ENCODE measurements at places on chromosomes 7 and 10.

DNA sequence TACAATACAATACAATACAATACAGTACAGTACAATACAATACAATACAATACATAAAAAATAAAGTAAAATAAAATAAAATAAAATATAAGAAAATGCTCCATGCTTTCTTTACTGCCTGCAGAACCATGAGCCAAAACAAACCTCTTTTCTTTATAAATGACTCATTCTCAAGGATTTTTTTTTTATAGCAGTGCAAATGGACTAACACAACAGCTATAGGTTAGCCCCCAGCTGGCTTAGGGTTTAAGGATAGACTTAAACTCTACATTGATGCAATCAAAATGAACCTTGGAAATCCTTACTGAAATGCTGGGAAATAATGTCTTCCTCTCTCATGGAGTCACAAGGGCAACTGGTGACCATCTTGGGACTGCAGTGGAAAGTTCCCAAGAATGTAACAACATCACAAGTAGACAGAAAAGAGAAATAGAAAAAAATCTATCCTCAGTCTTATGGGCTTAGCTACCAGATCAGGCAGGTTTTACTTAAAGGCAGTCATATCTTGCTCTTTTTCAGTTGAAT is 348.9 kb downstream of the ARL4A start:
- no peaks in the 10 kb centered on the region for H3K4me1 ChIP-seq
- no peak overlapping the region for H3K27ac ChIP-seq
- H3K27me3 ChIP-seq = no peaks in the 10 kb centered on the region
- H3K36me3 ChIP-seq = no peaks in the 10 kb centered on the region
- no peak overlapping the region for H3K4me3 ChIP-seq

DNA sequence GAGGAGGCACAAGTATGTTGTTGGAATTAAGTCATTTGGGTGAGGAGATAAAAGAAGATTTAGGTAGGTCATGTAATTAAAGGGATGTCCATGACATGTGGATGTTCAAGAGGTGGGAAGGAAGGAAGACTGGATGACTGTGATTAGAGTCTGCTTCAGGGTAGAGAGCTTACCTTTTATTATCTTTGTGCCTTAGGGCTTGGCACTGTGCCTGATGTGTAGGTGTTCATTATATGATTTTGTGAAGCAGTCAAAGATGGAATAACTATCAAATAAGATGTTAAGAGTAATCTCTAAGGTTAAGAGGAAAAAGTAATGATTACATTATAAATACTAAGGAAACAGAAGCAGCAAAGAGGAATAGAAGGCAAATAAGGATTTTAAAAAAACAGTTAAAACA is 97.8 kb downstream of the CDK14 start:
- H3K27me3 ChIP-seq = no peaks in the 10 kb centered on the region
- no peaks in the 10 kb centered on the region for H3K4me1 ChIP-seq
- no peak overlapping the region for H3K27ac ChIP-seq
- no peaks in the 10 kb centered on the region for H3K36me3 ChIP-seq
- H3K4me3 ChIP-seq = no peak overlapping the region

DNA sequence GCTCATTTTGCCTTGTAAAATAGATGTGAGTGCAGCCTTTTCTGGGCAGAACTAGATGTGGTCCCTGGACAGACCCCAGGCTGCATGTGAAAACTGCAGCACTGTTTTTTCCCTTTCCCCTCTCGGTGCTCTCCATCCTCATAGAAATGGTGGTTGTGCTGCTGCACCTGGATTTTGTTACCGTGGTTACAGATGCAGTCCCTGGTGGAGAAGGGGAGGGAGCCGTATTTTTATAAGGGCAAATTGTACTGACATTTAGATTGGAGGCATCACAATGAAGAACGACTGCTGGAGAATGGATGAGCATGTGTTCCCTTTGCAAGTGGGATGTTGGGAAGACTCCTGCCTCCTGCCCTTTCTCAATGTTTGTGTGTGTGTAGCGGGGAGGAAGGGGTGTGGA is 469.9 kb downstream of the CCSER2 start:
- H3K4me1 ChIP-seq = no peaks in the 10 kb centered on the region
- no peak overlapping the region for H3K27ac ChIP-seq
- H3K36me3 ChIP-seq = no peaks in the 10 kb centered on the region
- H3K4me3 ChIP-seq = no peak overlapping the region
- no peak for DNase-seq

DNA sequence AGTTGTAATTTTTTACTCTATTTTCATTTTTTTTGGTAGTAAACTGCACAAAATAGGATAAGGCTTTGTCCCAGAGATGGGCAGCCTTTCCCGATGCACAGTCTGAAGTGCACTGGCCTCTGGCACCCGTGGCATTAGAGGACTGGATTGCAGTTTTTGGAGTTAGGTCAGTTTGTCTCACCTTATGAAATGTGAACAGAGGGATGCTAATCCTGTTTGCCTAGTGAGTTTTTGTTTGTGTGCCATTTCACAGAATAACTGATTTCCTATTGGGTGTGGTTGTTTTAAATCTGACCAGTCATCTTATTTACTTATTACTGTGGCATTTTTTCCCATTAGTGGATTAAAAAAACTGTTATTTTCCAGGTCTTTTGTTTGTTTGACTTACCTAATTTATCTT is 109.5 kb upstream of the GATA3 start:
- no peak for DNase-seq
- no peak overlapping the region for H3K27ac ChIP-seq
- no peak overlapping the region for H3K4me3 ChIP-seq
- H3K4me1 ChIP-seq = peaks cover 15% of the 10 kb centered on the region
- H3K27me3 ChIP-seq = no peaks in the 10 kb centered on the region

DNA sequence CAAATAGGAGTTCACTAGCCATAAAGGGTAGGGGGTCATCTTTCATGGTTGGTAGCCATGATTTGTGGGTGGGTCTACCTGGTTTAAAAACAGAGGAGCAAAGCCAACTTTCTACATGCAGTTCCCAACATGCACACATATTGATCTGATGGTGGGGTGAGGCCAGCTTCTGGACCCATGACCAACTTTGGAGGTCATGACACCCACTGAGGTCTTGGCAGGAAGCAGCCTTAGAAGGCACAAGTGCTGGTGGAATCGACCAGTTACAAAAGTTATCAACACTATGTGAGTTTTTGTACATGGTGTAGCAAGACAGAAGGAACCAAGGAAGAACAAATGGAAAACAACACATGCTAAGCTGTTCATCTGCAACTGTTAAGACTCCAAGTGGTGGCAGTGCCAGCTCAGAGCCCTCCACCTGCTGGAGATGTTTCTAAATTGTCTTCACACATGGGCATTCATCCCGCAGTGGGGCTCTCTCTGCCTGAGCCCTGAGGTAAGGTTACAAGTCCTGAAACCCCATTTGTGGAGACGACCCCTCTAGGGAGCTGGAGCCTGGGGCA is 101.1 kb upstream of the TCF7L2 start:
- DNase-seq = no peak
- no peak overlapping the region for H3K27ac ChIP-seq
- H3K4me3 ChIP-seq = no peak overlapping the region
- peaks cover 14% of the 10 kb centered on the region for H3K4me1 ChIP-seq
- H3K36me3 ChIP-seq = no peaks in the 10 kb centered on the region

GRCh38 chr7:133851411-133851810 is 275.7 kb upstream of the LRGUK start:
- H3K27me3 ChIP-seq = no peaks in the 10 kb centered on the region
- peaks cover 10% of the 10 kb centered on the region for H3K4me1 ChIP-seq
- no peak overlapping the region for H3K4me3 ChIP-seq
- no peaks in the 10 kb centered on the region for H3K36me3 ChIP-seq
- H3K27ac ChIP-seq = no peak overlapping the region
- no peak for DNase-seq

GRCh38 chr7:380711-381210 is 90.8 kb downstream of the FOXL3 start:
- peaks cover 22% of the 10 kb centered on the region for H3K27me3 ChIP-seq
- H3K27ac ChIP-seq = no peak overlapping the region
- H3K4me1 ChIP-seq = peaks cover 47% of the 10 kb centered on the region
- no peaks in the 10 kb centered on the region for H3K36me3 ChIP-seq

DNA sequence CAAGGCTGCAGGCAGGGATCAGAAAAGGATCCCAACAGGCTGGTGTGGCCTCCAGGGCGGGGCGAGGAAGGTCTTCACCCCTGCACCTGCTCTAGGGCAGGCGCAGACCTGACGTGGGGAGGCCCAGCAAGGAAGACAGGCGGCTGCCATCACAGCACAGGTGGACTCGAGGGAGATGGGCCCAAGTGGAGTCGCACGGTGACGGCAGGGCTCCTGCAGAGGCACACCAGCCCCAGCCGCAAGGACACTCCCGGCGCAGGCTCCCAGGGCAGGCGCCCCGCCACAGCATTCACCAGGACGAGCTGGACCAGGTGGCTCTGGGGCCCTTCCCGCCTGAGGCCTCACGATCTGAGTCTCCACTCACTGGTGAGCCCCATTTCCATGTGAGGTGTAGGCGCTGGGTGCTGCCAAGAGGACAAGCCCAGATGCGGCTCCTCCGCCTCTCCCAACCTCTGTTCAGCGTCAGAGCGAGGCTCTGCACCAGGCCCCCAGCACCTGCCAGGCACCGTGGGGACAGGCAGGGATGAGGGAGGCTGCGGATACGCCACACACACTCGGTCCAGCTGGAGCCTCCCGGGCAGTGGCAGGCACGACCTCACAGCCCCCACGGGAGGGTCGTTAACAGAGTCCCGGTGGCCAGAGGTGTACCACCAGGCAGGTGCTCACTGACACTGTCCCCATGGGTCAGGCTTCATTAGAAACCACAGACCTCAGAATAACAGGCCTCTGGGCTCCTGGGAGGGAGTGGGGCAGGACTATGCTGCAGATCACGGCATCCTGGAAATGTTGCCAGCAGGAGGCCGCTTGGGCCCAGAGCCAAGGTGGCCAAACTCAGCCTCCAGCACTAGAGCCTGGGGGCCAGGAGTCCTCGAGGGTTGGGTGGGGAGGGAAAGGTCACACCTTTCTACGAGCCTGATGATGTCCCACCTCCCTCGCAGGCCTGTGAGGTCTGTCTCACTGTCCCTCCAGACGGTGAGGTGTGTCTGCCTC is 111.6 kb downstream of the MAD1L1 start:
- H3K4me1 ChIP-seq = peaks cover 18% of the 10 kb centered on the region
- H3K27ac ChIP-seq = no peak overlapping the region
- no peak for DNase-seq
- H3K4me3 ChIP-seq = no peak overlapping the region
- peaks cover 38% of the 10 kb centered on the region for H3K36me3 ChIP-seq

GRCh38 chr10:124728071-124728829 is 15.9 kb downstream of the FAM53B start:
- H3K36me3 ChIP-seq = peaks cover 4% of the 10 kb centered on the region
- H3K4me3 ChIP-seq = no peak overlapping the region

DNA sequence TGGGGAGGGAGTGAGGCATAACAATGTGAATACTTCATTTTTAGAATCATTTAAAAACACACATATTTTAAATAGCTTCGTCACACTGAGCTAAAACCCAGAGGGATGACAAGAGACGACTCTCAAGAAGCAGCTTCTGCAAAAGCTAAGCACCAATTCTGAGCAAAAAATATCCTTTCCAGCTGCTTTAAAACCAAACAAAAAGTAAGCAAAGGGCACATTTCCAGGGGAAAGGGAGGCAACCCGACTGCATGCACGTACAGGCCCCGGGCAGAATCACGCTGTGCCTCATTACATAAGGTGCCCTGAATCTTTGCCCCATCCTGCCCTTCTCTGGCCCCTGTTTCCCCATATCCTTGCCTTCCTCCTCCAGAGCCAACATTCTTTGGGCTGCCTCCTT is 78.4 kb downstream of the DGKI start:
- H3K4me1 ChIP-seq = no peaks in the 10 kb centered on the region
- no peaks in the 10 kb centered on the region for H3K36me3 ChIP-seq
- no peak overlapping the region for H3K27ac ChIP-seq

- DNase-seq = no peak
- no peak overlapping the region for H3K4me3 ChIP-seq
- H3K27ac ChIP-seq = peak overlapping the region; percentile 86
- H3K27me3 ChIP-seq = no peaks in the 10 kb centered on the region
These were observed 87.8 kb downstream of the ZMIZ1 start for GRCh38 chr10:79156334-79157274.

DNA sequence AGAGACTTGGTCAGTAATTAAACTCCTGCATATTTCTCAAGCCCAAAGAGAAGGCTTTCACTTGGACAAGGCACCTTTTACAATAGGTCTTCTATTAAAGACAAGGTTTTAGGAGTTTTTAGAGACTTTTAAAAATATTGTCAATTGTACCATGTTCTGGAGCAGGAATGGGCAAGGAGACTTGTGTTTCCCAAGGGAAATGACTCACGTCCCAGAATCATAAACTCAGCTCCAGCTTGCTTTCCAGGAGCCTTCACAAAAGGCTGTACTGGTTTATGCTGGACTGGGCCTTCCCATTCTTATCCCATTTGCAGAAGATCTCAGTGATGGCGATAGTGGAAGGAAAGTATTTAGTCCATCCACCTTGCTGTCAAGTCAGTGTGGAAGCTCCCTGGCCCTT is 7.8 kb upstream of the GLI3 start:
- no peak overlapping the region for H3K4me3 ChIP-seq
- no peaks in the 10 kb centered on the region for H3K4me1 ChIP-seq
- H3K27ac ChIP-seq = no peak overlapping the region
- no peak for DNase-seq

- no peaks in the 10 kb centered on the region for H3K4me1 ChIP-seq
- H3K27me3 ChIP-seq = no peaks in the 10 kb centered on the region
- H3K36me3 ChIP-seq = no peaks in the 10 kb centered on the region
These were observed 177.7 kb downstream of the CUX1 start for GRCh38 chr7:101995121-101995520.

DNA sequence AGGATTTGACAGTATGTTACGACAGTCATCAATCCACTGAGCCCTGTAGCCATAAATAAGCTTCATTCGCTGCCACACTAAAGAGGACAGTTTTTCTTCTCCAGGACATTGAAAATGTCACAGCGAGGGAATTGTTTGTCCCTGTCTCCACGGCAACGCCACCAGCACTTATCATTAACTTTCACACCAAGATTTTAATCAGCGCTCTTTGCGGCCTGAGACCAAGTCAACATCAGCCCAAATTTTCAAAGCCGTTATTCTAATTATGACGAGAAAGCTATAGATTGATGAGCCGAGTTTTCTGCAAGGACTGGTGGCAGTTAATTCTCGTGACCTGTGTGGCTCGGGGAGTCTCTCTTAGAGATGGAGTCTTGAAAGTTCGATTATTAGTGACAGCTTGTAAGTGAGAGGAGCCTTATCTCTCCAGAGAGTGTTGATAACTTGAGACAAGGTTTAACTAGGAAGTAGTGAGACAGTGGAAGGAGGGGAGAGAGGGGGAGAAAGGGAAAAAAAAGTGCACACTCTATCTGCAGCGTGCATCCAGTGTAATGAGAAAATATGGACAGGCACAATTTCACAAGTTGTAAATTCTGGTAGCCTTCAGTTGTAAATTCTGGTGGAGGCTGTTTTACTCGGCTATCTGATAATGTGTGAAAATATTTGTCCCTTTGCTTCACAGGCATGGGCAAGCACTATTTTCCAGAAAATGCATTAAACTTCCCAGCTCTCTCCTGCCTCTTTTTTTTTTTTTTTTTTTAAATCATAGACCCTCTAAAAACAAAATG is 473.3 kb downstream of the LRMDA start:
- H3K4me1 ChIP-seq = no peaks in the 10 kb centered on the region
- H3K27me3 ChIP-seq = no peaks in the 10 kb centered on the region
- H3K4me3 ChIP-seq = no peak overlapping the region
- DNase-seq = peak; percentile 32

GRCh38 chr10:127207081-127207480 is 10.7 kb upstream of the INSYN2A start:
- H3K27ac ChIP-seq = no peak overlapping the region
- no peaks in the 10 kb centered on the region for H3K27me3 ChIP-seq
- no peak overlapping the region for H3K4me3 ChIP-seq

Data from stomach (tissue), 19 donors.